ENCODE measurements at places on chromosomes 2 and 18. TPM values are rescaled to one million over a fixed set of nuclear protein-coding genes. Genes with fewer than 3 reads are reported as not detected.
A peak's percentile ranks its signal among the peaks of the same experiment; 100 is the strongest.

GRCh38 chr2:234191819-234192407 lies 141.4 kb downstream of the SPP2 start:
- peaks cover 7% of the 10 kb centered on the region for H3K4me1 ChIP-seq
- no peak overlapping the region for H3K4me3 ChIP-seq
- H3K36me3 ChIP-seq: no peaks in the 10 kb centered on the region
- H3K27me3 ChIP-seq: no peaks in the 10 kb centered on the region

- H3K36me3 ChIP-seq: no peaks in the 10 kb centered on the region
- H3K4me1 ChIP-seq: no peaks in the 10 kb centered on the region
- no peak overlapping the region for H3K4me3 ChIP-seq
- no peak overlapping the region for H3K27ac ChIP-seq
Observed at GRCh38 chr2:119076713-119077112, 81.8 kb downstream of the C1QL2 start.

GRCh38 chr18:35436076-35436649 lies 59.0 kb upstream of the ZNF396 start:
- no peak overlapping the region for H3K4me3 ChIP-seq
- no peaks in the 10 kb centered on the region for H3K36me3 ChIP-seq
- no peaks in the 10 kb centered on the region for H3K27me3 ChIP-seq
- H3K27ac ChIP-seq: no peak overlapping the region
- no peaks in the 10 kb centered on the region for H3K4me1 ChIP-seq

DNA sequence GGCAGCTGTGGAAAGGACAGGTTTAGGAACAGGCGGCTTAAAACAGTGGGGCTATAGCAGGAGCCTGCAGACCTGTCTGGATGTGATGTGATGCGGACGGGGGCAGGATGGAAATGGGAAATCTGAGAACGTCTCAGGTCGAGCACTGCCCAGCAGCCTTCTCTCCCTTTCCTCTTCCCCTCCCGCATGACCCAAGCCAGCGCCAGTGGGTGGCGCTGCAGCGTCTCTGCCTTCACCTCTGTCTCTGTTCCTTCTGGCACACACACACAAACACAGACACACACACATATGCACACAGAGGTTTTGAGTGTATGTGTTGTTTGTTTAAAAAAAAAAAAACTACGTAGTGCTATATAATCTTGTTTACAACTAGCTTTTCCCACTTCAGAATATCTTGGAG lies 82.0 kb upstream of the SLC66A3 start:
- H3K4me3 ChIP-seq: no peak overlapping the region
- DNase-seq: no peak
- H3K36me3 ChIP-seq: no peaks in the 10 kb centered on the region
- no peaks in the 10 kb centered on the region for H3K4me1 ChIP-seq

- peak overlapping the region; percentile 63 for H3K27ac ChIP-seq
- no peaks in the 10 kb centered on the region for H3K27me3 ChIP-seq
- H3K4me3 ChIP-seq: no peak overlapping the region
Observed at GRCh38 chr2:20129331-20130159, 78.1 kb upstream of the LAPTM4A start.

- H3K27ac ChIP-seq: no peak overlapping the region
- no peak overlapping the region for H3K4me3 ChIP-seq
- no peaks in the 10 kb centered on the region for H3K36me3 ChIP-seq
- H3K27me3 ChIP-seq: no peaks in the 10 kb centered on the region
- no peak for DNase-seq
- H3K4me1 ChIP-seq: no peaks in the 10 kb centered on the region
Observed at GRCh38 chr18:46062781-46063180, 9.3 kb downstream of the PSTPIP2 start.

GRCh38 chr2:199364153-199364552 lies 93.6 kb downstream of the SATB2 start:
- no peak overlapping the region for H3K27ac ChIP-seq
- DNase-seq: no peak
- no peak overlapping the region for H3K4me3 ChIP-seq
- no peaks in the 10 kb centered on the region for H3K36me3 ChIP-seq
- H3K4me1 ChIP-seq: no peaks in the 10 kb centered on the region

The BCL2L11 gene
- 14.9 TPM for total RNA-seq

The LGALSL gene
- 5.3 TPM for total RNA-seq

The ACMSD gene
- 0.24 TPM for total RNA-seq

The COL4A3 gene
- 3.3 TPM for total RNA-seq

The NYAP2 gene
- 0.12 TPM for total RNA-seq

Data from pancreas (tissue), 10 donors.